ENCODE measurements at places on chromosomes 7 and 10.

DNA sequence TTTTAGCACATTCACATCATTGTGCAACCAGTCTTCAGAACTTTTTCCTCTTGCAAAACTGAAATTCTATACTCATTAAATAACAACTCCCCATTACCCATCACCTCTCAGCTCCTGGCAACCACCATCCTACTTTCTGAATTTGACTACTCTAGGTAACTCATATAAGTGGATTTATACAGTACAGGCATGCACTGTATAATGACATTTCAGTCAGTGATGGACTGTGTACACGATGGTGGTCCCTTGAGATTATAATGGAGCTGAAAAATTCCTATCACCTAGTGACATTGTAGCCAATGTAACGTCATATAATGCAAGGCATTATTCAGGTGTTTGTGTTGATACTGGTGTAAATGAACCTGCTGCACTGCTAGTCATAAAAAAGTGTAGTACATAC is 60.1 kb downstream of the BTRC start:
- DNase-seq, result no peak

- DNase-seq, result no peak
Measured at GRCh38 chr10:131500181-131500580, 188.7 kb upstream of the TCERG1L start.

GRCh38 chr7:152336754-152337368 is 98.9 kb downstream of the KMT2C start:
- no peak for DNase-seq

DNA sequence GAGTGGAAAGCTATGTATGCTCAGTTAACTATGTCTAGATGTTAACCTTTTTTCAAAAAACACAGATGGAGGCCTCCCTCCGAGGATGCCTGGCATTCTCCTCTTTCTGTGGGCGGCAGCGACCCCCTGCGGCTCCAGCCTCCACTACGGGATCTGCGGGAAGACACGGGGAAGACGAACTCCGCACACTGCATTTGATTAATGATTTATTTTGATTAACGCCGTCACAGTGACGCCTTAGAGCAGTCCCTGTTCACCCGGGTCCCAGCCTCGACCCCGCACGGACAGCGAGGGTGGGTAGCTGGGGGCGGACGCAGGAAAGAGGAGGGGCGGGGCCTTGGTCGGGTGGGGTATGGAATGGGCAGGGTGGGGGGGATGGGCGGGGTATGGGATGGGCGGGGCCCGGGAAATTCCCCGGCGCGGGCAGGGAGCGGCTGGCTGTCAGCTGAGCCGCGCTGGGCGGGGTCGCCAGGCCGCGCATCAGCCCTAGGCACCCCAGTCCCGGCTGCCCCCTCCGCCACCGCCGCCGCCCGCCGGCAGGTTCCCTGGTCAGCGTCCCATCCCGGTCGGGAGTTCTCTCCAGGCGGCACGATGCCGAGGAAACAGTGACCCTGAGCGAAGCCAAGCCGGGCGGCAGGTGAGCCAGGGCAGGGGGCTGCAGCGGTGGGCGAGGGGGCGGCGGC is at the start of gene OPTN:
TSS of gene OPTN (plus strand) at position 498 of the 683 bp plus-strand sequence. CDS start 8,960 bp downstream, outside the sequence.
- peak; percentile 48 for DNase-seq

DNA sequence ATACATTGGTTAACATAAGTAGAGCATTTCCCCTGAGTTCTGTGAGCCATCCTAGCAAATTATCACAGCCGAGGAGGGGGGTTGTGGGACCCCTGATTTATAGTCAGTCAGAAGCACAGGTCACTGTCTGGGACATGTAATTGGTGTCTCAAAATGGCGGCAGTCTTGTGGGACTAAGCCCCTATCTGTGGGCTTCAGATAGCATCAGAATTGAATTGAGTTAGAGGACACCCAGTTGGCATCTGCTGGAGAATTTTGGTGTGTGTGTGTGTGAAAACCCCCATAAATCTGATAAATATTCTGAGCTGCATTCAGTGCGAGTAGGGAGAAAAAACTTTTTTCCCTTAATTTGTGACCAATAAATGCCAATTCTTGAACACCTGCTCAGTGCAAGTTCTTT is 6.5 kb upstream of the TET1 start:
- DNase-seq, result no peak

- DNase-seq, result no peak
Measured at GRCh38 chr10:34811126-34811967, 3.7 kb downstream of the PARD3 start.

DNA sequence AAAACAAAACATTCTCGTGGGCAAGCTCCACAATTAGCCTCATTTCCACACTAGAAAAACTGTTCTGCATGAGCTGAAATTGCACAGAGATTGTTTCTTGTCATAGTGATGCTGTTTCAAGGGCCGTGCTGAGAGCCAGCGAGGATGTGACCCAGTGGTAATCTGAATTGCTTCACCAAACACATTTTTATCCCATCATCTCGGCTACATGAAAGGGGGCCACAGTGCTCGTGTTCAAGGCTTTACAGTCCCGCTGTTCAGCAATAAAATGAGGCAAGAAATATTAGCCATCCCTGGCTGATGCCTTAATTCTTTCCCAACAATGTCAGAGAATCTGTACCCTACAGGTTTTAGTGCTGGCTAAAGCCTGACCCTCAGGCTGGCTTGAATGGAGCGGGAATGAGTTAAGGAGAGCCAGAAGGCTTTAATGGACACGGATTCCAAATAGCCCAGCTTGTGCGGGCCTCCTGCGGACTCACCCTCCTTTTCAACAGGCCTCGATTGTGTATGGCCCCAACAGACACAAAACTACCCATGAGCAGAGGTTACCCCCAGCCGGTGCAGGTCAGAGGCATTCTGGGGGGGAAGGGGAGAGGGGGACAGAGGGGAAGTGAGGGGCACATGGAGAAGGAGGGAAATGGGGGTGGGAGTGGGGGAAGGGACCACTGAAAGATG is 2.0 kb upstream of the GDF10 start:
- no peak for DNase-seq

DNA sequence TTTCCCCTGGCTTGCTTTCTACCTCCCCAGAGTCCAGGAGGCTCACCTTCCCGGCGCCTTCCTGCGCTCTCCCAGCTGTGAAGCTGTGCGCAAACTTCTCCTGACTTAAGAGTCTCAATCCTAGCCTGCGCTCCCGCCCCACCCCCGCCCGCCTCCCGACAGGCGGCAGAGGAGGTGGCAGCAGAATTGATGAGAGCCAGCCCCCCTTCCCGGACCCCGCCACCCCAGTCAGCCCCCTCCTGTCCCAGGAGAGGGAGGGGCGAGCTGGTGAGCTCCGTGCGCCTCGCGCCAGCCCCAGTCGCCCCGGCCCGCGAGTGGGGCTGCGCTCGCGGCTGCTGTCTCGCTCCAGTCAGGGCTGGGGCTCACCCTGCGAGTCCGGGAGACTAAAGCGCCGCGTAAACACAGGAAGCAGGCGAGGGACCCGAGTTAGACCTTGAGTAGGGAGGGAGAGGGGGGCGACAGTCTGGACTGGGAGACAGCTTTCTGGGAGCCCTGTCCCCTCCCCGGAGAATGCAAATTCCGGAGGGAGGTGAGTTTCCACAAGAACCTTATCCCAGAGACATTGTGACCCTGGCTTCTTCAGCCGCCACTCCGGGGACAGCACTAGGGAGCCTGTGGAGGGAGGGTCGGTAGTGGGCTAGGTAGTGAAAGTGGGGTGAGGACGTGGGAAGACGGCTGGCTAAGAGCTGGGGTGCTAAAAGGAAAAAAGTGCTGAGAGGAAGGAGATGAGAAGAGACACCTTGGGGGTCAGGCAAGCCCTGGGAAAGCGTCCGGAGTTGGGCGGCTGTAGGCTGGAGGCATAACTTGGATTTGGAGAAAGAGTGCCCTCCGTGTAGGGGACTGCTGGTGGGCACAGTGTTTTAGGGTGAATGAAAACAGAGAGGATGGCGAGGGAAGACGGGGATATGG is at the start of gene CALCR:
TSS of gene CALCR (minus strand) at position 79 of the 909 bp plus-strand sequence. CDS start 87,743 bp downstream, outside the sequence.
- no peak for DNase-seq

DNA sequence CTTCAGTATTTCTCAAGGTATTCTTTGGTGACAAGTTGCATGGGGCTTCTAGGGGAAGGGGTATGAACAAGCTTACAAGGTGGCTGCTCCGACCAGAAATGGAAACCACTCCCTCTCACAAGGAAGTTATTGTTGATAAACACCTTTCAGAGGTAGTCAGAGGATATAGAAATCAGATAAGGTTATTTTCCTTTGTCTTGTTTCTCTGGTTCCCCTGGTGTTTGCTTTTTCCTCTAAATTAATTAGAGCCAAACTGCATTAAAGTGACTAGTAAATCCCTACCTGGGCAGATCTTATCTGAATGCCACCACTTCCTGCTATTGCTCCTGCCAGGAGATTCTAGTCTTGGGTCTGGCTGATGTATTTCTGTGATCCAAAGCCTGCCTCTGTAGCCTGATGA is 725.4 kb downstream of the INHBA start:
- DNase-seq, result no peak

Measured in activated CD4-positive, CD25-positive, alpha-beta regulatory T cell treated with anti-CD3 and anti-CD28 coated beads, Interleukin-2, amount 50 U/mL, for 16 hours (primary cell).